ENCODE measurements at places on chromosomes 11 and 22.

- no peak for DNase-seq
Observed at GRCh38 chr11:19080579-19080993, 20.1 kb upstream of the MRGPRX2 start.

GRCh38 chr22:37363261-37363992 is 63.9 kb downstream of the ELFN2 start:
- DNase-seq: no peak

DNA sequence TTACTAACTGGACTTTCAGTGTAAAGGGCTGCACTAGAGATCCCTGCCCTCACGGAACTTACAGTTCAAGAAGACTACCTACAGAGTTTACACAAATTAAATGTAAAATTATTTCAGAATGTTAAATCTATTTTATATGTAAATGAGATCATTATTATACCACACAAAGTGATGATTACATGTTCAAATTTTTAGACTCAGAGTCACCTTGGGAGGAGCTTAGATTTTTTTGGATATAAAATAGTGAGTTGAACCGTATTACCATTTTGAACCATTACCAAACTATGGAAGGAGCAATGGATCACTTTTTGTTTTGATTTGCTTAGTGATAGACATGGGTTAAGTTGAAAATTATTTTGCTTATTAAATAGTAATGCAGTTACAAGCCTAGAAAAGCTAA is 1.6 kb downstream of the IPO7 start:
- no peak for DNase-seq

GRCh38 chr11:92707173-92707619 is 262.3 kb upstream of the MTNR1B start:
- no peak for DNase-seq

GRCh38 chr11:34940026-34940677 is 23.7 kb downstream of the PDHX start:
- no peak for DNase-seq

GRCh38 chr22:43505423-43505822 is 93.6 kb downstream of the MPPED1 start:
- no peak for DNase-seq

DNA sequence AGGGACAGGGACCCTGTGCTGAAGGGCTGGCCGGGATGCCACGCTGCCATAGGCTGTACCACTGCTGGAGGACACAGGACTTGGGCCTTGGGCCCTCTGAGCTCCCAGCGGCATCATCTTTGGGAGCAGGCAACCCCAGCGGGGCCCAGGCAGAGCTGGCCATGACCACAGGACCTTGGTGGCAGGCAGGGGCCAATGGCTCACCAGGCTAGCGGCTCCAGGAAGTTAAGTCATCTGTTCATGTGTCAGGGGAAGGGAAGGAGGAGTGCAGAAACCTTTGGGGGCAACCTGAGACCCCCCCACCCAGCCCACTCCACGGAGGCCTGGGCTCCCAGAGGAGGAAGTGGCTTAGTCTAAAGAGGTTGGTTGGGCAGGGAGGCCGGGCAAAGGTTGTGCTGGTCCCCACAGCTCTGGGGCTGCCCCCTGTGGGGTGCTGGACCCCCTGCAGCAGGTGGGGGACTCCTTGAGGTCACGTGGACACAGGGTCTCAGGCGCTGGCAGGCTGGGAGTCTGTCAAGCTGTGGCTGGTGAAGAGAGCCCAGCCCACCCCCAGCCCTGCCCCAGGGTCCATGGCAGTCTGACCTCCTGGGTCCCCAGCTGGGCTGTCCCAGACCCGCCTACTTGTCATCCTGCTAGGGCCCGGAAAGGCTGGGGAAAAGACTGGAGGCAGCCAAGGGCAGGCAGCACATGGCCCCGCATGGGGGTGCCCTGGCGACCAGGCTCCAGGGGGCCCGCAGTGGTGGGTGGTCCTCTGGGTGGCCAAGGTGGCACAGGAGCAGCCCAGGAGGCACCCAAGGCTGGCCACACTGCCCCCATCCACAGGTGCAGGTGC is 184.3 kb downstream of the IGLL1 start:
- no peak for DNase-seq

GRCh38 chr22:33747029-33747428 is 173.2 kb downstream of the LARGE1 start:
- DNase-seq: no peak

GRCh38 chr22:30780026-30780425 is 85.4 kb downstream of the OSBP2 start:
- DNase-seq: no peak

DNA sequence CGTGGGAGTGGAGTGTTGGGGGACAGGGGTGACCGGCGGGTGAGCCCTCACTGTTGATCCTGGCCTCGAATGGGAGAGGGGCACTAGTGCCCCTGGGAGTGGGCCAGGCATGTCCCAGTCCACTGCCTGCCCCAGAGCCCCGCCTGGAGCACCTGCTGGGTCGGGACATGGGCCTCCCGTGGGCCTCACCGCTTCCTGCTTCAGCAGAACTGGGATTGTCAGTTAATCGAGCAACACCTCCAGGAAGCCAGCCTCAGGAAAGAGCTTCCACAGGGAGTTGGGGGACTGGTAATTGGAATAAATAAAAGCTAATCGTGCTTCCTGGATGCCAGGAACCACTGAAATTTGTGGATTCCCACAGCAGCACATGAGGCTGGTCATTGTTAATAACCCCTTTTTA is 43.8 kb downstream of the PARVB start:
- DNase-seq: no peak

DNA sequence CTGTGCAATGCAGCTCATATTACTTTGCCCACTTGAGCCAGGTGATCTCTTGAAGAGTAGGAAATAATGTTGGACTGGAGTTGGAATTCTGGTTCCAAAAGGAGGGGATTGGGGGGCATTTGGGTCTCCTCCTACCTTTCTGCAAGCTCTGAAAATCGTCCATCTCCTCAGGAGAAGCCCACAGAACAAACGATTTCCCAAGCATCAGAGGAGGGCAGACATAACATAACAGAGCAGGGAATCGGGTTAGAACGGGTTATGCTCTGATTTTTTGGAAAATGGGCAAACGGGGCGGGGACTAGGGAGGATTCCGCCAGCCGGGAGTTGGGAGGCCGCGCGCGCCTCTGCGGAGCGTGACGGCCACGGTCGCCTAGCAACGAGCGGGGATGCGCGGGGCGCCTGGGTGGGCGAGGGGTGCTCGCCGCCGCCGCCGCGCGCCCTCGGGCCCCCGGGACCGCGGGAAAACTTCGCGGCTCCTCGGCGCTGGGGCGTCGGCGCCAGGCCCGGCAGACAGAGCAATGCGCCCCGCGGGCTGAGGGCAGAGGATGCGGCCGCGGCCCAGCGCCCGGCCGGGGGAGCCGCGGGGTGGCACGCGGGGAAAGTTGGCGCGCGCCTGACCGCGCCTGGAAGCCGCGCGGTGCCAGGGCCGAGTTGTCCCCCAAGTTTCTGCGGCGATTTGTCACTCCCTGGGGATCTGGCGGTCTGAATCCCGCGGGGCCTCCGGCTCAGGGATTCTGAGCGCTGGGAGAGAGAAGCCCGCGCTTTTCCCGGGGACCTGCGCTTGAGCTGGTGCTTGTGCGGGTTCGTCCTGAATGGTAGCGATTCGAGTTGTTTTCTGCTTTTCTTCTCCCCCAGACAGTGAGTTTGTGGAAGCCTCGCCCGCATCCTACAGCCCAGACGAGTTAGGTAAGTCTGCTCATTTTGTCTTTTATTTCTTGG is 27.8 kb upstream of the AMOTL1 start:
- no peak for DNase-seq

GRCh38 chr11:102724904-102725500 is at the start of gene MMP8:
TSS of gene MMP8 (minus strand) at chr11:102724954. CDS start at chr11:102724855, 99 bp downstream.
- no peak for DNase-seq

DNA sequence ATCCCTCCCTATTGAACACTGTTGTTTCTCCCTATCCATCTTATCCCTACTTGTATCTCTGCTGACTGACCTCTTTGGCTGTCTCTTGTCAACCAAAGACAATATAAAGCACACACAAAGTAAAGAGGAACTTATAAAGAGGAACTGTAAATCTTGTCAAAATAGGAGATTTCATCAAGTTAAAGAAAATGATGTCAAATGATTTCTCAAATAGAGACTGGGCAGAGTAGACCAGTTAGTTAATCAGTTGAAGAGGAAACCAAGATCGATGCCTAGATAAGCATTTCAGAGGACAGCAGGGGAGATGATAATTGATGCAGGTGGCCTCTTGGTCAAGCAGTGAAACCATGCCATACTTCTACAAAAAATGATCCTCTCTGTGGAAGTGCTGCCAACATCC is 22.7 kb downstream of the KCNQ1OT1 start:
- no peak for DNase-seq

GRCh38 chr11:61174949-61175348 is 13.7 kb upstream of the VPS37C start:
- no peak for DNase-seq

DNA sequence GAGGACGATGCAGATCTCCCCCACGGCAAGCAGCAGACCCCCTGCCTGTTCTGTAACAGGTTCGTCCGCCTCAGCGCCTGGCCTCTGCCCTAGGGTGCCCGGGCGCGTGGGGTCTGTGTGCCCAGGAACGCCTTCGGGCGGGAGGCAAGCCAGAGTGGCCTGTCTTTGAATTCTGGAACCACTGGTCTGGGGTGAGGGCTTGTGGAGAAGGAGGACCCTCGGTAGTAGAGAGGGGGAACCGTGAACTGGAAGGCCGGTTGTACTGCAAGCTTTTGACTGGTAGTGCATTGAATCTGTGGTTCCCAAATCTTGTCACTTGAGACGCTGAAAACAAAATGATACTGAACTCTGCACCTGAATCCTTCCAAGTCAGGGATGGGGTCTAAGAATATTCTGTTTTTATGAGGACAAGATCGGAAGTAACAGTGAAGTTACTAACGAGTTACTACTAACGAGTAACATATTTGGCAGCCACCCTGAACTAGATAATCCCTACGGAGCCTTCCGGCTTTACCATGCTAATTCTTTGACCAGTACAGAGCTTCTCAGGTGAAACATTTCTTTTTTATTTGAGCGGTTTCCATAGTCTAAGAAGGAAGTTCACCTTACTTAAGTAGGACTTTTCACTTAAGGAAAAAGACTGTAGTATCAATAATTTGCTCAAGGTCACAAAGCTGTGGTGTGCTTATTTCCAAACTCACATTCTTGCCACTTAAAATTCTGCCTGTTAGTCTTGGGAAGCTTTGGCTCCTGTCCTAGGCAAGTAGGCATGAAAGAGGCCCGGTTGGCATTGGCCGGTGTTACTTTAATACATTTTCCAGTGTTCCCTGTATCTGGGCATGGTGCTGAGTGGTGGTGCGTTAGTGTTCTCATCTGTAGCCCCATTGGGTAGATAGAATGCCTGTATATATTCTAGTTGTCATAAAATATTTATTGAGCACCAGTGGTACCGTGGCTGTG is 860 bp downstream of the PRMT3 start:
- no peak for DNase-seq

DNA sequence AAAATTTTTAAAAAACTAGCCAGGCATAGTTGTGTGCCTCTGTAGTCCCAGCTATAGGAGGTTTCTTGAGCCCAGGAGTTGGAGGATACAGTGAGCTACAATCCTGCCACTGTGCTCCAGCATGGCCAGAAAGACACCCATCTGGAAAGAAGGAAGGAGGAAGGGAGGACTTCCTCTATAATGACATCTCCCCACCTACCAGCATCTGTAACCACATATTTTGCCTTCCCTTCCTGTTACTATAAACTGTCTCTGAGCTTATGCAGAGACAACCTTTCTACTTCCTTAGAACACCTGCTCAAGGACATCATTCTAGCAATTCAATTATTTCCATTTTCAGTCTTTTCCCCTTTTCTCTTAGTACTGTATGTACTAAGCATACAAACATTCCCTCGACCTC is 2.2 kb upstream of the NUP160 start:
- DNase-seq: no peak

GRCh38 chr22:18154821-18155390 is 4.9 kb downstream of the USP18 start:
- no peak for DNase-seq

GRCh38 chr11:86877503-86877902 is 77.2 kb downstream of the PRSS23 start:
- no peak for DNase-seq

DNA sequence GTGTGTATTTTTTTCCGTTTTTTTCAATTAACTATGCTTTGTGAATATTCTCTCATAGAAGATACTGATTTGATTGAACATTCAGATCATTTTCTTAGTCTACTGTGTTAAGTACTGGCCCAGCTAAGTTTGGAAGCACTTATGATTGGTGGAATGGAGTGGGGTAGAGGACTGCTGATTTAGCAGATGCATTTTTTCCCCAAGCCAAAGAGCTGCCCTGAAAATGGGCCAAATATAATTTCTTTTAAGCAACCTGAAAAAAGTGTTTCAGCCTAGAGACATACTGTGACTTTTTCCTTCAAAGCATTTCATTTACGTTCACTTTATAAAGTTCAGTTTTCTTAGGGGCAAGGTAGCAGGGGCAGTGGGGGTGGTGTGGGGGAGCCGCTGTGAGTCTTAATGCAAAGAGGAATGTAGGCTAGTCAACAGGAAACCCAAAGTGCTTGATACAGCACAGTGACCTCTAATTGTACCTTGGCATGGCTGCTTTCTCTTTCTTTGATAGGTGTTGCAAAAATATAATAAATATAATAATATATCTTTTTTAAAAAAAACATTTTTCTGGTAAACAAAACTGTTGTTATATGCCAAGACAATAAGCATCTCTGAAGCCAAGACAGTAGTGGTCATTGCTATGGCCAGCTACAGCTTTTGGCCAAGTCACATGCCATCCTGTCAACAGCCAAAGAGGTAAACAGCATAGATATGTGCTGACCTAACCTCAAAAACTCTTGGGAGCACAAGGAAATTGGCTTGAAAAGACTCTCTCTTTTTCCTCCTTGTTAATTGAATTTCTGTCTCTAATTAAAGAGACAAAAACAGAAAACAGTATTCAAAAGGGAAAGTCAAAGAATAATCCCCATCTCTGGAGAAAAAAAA is 58.8 kb downstream of the LIF start:
- no peak for DNase-seq

DNA sequence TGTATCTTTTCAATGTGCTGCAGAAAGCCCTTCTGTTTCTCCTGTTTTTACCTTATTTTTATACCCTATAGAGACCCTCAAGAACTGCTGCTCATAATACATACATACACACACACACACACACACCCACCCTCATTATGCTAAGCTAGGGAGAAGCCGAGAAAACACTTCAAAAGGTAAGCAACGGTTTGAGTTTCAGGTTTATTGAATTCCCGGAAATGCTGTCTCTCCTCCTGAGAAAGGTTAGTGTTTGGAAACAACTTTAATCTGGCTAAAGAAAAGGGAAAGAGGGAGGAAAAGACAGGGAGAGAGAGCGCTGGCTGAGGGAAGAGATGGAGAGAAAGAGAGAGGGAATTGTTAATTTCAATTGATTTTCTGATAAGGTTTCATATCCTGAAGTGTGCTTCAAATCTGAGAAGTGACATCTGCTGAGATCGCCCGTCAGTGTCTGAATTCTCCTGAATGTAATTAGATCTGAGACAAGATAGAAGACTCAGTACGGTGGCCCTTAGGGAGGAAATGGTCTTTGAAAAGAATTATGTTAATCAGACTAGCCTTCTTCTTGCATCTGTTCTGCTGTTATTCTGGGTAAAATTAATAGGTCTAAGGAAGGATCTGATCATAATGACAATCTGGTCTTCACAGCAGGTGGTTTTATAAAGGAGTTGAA is 169.1 kb downstream of the NXPE2 start:
- DNase-seq: no peak

Measured in stimulated activated CD4-positive, alpha-beta T cell treated with anti-CD3 and anti-CD28 coated beads, Interleukin-1b, Interleukin-23, amount 100 ng/mL, for 4 hours (primary cell).